ENCODE measurements at places on chromosomes 7 and 10.

DNA sequence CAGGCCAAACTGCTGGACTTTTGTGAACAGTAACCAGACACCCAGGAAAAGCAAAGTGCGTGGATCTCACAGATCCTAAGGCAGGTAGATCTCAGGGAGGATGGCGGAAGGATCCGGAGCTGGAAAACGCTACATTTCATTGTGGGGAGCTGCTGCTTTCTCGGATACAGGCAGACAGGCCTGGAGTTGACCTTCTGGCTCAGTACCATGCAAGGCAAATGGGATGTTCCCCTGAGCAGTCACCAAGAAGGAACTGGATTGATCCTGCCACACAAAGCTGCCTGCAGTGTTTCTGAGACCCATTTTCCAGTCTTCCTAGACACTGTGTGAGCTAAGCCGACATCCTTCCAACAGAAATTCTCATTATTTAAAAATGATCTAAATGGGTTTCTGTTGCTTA lies 65.5 kb downstream of the ZRANB1 start:
- DNase-seq: no peak

DNA sequence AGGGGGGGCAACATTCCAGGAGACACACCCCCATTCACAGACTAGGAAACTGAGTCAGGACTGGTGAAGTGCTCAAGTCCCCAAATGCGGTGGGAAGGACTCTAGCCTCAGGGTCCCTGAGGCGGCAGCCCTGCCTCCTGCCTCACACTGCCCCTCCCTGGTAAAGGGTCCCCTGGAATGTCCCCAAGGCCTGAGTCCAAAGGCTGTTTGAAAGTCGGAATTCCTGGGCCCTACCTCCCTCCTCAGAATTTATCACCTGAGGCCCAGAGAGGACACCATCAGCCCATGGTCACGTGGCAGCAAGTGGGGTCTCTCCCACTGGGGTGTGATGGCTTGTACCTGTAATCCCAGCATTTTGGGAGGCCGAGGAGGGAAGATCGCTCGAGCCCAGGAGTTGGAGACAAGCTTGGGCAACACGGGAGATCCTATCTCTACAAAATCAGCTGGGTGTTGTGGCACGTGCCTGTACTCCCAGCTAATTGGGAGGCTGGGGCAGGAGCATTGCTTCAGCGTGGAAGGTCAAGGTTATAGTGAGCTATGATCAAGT lies 110.3 kb upstream of the TNRC18 start:
- no peak for DNase-seq

DNA sequence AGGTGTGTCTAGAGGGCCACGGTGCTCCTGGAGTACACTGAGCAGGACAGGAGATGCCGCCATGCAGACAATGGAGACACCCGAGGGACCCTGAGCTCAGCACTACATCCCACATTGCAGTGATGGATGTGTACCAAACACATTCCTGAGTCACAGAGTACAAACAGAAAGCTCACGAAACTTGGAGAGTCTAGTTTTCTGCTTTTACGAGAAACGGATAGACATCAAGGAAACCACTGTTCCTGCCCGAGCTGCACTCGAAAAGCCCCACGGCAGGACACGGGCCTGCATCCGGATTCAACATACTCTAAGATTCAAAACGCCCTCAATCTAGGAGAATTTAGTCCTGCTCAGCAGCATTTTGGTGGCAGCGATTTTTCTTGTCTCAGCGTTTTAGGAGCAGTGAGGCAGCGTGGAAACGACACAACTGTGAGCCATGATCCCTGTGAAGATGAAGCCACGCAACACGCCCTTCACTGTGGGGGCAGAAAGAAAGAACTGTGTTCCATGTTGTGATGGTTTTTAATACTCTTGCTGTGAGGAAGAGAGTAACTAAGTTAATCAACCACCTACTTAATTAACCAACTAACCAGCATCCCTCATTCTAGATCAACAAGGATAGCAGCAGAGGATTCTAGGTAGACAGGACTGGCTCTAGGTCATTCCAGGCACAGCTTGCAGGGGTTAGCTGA lies 3.2 kb downstream of the TNS3 start:
- no peak for DNase-seq

- no peak for DNase-seq
Observed at GRCh38 chr7:127477295-127478023, 85.0 kb upstream of the ZNF800 start.

GRCh38 chr7:36100226-36100625 lies 52.8 kb upstream of the EEPD1 start:
- DNase-seq: no peak

- no peak for DNase-seq
Observed at GRCh38 chr7:80154656-80155333, 20.2 kb downstream of the GNAI1 start.

DNA sequence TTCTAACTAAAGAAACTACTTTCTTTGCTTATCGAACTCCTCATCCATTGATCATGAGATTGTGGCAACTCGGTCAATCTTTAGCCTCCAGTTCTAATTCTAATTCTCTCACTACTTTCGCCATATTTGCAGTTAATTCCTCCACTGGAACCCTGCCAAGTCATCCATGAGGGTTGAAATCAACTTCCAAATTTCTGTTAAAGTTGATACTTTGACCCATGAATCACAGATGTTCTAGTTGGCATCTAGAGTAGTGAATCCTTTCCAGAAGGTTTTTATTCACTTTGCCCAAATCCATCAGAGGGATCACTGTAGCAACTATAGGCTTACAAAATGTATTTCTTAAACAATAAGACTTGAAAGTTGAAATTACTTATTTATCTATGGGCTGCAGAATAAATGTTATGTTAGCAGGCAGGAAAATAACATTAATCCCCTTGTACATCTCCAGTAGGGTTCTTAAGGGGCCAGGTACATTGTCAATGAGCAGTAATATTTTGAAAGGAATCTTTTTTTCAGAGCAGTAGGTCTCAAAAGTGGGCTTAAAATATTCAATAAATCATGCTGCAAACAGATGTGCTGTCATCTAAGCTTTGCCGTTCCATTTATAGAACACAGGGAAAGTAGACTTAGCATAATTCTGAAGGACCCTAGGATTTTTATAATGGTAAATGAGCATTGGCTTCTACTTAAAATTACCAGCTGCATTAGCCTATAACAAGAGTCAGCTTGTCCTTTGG lies 39.4 kb downstream of the CCDC71L start:
- no peak for DNase-seq

DNA sequence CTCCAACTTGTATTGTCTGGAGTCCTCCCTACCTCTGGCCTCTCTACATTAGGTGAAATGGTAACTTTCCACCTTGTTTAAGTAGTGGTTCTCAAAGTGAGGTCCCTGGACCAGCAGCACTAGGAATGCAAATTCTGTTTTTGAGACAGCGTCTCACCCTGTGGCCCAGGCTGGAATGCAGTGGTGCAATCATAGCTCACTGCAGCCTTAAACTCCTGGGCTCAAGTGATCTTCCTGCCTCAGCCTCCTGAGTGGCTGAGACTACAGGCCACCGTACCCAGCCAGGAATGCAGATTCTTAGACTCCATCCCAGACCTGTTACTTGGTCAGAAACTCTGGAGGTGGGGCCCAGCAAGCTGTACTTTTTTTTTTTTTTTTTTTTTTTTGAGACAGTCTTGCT lies 6.8 kb upstream of the TBL2 start:
- DNase-seq: no peak

DNA sequence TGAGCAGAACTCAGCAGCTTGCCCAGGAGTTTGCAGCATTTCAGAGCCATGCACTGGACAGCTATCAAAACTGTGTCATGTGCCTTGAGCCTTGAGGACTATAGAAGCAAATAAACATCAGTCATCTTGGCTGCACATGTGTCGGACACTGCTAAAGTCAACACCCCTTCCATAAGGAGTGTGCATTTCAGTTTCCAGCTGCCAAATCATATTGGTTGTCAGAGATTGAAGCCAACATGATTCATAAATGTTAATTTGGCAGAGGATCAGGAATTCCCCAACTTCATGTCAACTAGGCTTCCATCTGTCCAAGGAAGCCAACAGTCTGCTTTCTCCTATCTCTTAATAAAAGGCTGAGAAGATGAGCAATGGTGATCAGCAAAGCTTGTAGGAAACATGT lies 32.8 kb downstream of the SLC16A12 start:
- DNase-seq: no peak

DNA sequence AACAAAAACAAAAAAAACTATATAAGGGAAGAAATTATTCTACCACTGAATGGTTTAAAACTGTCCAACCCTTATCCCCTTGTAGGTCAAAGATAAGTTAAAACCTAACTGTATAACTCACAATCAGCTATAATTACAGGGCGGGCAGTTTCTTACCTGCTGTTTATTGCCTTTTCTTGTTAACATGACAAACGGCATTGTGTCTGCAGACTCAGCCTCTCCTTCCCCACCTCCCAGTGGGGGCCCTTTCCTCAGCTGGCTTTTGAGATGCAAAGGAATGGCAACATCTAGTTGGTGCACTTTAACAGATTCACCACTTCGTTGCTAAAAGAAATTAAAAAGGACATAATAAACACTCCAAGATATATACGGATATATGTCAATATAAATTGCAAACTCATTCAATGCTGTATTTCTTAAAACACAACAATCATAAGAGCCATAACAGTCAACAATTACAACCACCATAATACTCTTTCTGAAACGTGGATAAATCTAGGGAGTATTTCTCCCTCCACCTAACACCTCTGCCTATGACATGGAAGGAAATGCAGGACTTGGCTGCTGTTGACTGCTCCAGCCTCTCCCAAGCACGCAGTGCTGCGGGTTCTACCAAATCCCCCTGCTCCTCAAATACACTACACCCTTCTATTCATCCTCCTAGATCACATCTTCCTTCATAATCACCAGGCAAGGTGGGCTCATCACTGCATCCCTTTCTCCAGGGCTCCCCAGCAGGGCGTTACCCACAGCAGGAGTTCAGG lies 106.0 kb downstream of the UPF2 start:
- no peak for DNase-seq

GRCh38 chr10:50384898-50385297 lies 133.6 kb upstream of the ASAH2 start:
- no peak for DNase-seq

DNA sequence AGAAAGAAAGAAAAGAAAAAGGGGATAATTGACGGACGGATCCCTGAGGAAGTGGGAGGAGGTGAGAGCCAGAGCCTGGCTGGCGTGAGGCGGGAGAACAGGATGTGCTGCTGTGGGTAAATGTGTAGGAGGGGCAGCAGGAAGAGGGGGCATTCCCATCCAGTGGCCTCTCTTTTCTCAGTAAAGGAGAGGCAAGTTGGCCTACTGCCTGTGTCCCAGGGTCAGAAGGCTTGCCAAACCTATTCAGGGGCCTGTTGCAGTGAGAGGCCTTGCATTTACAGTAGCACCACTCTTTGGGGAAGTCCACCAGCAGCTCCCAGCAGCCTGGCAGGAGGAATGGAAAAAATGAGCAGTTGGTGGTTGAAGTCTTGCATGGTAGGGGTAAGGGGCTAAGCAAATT lies 26.6 kb upstream of the ASCC1 start:
- DNase-seq: peak; percentile 53

DNA sequence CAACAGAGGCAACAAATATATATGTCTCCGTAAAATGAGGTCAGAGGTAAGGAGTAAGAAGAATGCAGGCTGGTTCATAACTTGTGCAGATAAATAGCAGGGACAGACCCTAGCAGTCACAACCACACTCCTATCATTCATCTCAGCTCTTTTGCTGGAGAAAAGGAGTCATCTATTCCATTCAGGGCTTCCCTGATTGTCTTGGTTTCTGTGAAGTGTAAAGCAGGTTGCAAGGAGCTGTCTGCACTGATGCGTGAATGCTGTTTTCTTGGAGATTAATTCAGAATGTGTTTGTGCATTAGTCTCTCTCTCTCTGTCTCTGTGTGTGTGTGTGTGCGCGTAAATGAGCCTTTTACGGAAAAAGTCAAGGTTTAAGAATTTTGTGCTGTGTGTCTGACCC lies 643.3 kb upstream of the SORCS1 start:
- no peak for DNase-seq

DNA sequence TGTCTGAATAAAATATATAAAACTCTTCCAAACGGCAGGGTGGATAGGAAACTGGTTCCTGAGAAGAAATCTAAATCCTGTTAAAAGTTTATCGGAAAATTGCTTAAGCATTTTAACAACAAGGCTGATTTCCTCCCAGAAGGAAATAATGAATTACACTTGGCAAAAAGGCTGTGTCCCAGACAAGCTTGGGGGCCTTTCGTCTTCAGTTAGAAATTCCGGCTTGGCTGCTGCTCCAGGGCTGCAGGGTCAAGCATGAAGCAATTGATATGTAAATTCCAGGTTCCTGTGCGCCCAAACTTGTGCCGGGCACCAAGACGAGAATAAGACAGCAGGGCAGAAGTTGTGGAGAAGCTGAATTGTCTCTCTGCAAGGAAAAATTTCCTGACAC lies 38.0 kb upstream of the LBX1 start:
- DNase-seq: no peak

- DNase-seq: no peak
Observed at GRCh38 chr10:15120523-15120922, 23.4 kb downstream of the RPP38 start.

GRCh38 chr10:95312257-95312656 lies 21.5 kb upstream of the PDLIM1 start:
- no peak for DNase-seq

GRCh38 chr7:107622894-107623293 lies 37.7 kb upstream of the SLC26A4 start:
- no peak for DNase-seq

DNA sequence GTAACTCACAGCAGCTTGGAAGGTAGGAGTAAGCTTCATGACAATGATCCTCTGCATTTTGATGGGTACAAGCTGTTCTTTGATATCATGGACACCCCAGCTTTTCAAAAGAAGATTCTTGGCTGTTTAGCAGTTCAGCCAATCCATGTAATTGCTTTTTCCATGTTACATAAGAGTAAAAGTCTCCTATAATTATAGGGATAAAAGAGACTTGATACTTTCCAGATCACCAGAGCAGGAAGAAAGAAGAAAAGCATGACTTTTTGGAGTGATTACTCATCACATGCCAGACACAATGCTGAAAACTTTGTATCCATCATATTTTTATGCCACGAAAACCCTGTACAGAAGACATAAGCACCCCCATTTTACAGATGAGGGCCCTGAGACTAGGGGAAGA lies 1049.7 kb downstream of the NRG3 start:
- no peak for DNase-seq

- DNase-seq: no peak
Observed at GRCh38 chr10:121698336-121698735, 100.1 kb upstream of the FGFR2 start.

GRCh38 chr7:96825285-96825684 lies 115.6 kb upstream of the SEM1 start:
- DNase-seq: no peak

GRCh38 chr7:141630621-141631020 lies 71.3 kb downstream of the DENND11 start:
- DNase-seq: no peak

DNA sequence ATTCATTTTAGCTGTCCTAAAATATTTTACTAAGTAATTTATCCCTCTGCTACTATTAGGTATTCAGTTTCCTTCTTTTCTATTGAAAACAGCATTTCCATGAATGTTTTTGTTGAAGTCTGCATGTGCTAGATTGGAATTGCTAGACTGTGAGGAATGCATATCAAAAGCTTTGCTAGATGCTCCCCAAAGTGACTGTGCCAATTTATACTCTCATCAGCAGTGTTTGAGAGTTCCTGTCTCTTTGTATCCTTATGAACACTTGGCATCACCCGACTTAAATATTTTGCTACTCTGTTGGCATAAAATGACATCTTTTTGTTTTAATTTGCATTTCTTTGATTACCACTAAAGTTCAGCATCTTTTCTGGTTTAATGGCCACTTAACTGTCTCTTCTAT lies 45.0 kb upstream of the PRR15 start:
- DNase-seq: no peak

Measured in stimulated activated naive CD8-positive, alpha-beta T cell treated with anti-CD3 and anti-CD28 coated beads, Interleukin-15, Interleukin-2, amounts not matched to agents 100 U/mL and 50 U/mL, for 24 hours (primary cell).